Cortex of kidney (tissue), 1 donor: ENCODE measurements at places on chromosomes 4 and X.

DNA sequence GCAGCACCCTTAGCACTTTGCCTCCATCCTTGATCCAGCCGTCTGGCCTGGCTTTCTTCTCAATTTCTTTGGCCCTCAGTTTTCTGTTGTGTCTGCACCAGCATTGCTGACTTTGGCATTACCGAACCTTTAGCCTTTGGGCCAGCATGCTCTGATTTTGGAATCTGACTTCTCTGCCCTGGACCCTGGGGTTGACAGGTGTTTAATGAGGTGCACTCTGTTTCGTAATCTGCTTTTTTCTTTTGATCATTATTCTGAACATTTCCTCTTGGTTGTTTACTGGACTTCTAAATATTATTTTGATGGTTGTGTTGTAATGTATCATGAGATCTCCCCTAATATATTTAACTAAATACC, 71.5 kb upstream of the ENPP6 start:
- DNase-seq: no peak

GRCh38 chrX:45449982-45450381, 249.3 kb upstream of the DIPK2B start:
- DNase-seq: no peak

DNA sequence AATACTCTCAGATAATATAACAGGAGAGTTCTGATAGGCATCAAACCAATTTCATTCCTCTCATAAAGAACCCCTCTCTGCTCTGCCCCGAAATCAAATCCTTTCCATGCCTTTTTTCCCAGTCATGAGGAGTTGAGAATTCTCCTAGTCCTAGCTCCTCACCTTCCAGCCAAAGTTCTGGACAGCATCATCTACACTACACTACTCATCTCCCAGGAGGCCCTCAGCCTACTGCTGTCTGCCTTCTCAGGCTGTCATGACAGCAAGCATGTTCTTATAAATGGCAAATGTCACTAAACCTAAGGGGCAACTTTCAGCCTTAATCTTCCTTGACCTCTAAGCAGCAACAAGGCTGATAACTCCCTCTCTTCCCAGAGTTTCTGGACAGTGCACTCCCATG, 26.6 kb downstream of the MAPK10 start:
- no peak for DNase-seq

DNA sequence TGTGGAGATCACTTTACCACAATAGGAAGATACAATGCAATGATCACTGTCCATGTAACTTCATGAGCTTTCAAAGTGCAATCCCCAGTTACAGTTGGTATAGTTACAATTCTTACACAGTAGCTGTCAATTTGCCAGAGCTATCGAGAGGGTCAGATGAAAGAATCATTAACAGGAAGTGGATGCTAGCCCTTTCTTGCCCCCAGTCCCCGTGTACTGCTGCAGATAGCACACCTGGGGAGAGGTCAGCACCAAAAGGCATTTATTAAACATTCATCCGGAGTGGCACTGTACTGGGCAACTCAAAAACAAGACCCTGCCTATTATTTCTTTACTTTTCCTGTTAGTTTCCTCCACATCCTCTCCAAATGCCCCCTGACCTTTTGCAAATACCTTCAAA, 47.7 kb downstream of the SOD3 start:
- DNase-seq: no peak

GRCh38 chr4:10160281-10160856, 43.8 kb upstream of the WDR1 start:
- no peak for DNase-seq

DNA sequence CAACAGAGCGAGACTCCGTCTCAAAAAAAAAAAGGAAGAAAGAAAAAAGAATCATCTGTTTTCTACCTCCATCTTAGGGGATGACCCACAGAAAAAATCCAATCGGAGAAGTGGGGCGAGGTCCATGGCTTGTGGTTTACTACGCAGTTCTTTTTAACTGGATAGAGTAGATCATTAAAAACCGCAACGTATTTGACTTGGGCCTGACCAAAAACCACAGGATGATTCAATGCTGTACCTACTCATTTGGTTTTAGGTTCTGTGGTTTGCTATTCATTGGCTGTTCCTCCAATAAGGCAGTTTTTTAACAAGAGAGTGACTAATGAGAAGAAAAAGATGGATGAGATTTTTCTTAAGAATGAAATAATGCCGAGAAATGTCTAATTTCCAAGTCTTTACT, 83.7 kb downstream of the FREM3 start:
- DNase-seq: no peak

- no peak for DNase-seq
Observed at GRCh38 chrX:68416592-68416991, 16.7 kb downstream of the OPHN1 start.

DNA sequence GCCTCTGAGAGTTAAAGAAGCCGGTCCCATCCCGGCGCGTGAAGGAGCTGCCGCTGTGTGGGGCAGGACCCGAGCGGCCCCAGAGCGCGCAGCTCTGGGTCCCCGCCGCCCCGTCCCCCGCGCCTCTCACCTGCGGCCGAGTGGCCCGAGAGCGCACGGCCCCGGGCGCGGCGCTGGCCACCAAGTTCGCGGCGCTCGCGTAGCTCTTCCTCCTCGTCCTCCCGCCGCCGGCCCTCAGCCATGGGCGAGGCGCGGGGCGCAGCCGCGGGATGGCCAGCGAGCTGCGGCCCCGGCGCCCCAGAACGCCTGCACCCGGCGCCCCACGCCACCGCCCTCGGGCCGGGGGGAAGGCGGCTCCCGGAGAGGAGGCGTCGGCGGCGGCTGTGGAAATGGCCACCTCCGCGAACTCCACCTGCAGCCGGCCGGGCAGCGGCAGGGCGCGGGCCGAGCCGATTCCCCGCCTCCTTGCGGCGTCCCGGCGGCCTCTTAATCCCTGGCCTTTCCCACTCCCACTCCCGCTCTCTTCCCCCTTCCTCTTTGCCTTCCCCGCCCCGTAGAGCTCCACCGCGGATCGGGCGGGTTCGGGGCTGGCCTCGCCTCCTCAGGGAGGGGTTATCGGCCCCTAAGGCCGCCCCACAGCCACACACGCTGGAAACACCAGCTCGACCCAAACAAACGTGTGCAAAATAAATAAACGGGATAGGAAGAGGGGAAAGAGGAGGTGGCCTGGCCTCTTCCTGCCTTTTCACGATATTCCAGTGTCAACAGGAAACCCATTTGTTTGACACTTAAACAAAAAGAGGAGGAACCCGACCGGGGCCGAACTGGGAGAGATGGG, at the start of gene SH3D19:
TSS of gene SH3D19 (minus strand) at position 495 of the 838 bp plus-strand sequence. CDS start at position 242, 253 bp downstream.
- DNase-seq: no peak

GRCh38 chrX:16320765-16321355, 153.6 kb downstream of the MAGEB17 start:
- DNase-seq: no peak
